ENCODE measurements at places on chromosomes 6 and 20.

DNA sequence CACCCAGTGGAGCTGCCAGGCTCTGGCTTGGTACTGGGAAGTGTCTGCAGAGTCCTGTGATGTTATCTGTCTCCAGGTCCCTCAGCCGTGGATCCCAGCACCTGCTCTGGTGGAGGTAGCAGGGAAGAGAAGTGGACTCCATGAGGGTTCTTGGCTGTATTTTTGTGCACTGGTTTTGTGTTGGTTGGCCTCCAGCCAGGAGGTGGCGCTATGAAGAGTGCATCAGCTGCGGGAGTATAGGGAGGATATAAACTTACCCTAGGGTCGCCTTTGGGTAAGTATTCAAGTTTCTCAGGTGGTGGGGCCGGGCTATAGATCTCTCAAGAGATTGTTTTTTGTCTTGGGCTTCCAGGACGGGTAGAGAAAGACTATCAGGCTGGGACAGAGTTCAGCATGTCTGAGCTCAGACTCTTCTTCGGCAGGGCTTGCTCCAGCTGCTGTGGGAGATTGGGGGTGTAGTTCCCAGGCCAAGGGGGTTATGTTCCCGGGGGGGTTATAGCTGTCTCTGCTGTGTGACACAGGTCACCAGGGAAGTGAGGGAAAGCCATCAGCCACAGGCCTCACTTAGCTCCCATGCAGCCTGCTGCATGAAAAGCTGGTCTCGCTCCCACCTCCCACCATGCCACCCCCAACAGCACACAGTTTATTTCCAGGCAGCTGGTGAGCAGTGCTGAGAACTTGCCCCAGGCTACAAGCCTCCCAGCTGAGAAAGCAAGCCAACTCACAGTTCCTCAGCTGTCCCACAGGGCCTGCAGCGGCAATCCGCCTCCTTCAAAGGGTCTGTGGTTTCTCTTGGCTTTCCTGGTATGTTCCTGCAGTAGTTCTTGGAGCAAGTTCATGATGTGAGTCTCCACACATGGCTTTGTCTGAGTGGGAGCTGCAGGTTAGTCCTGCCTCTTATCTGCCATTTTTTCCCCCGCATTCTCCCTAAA is 115.7 kb downstream of the AIG1 start:
- DNase-seq = no peak

DNA sequence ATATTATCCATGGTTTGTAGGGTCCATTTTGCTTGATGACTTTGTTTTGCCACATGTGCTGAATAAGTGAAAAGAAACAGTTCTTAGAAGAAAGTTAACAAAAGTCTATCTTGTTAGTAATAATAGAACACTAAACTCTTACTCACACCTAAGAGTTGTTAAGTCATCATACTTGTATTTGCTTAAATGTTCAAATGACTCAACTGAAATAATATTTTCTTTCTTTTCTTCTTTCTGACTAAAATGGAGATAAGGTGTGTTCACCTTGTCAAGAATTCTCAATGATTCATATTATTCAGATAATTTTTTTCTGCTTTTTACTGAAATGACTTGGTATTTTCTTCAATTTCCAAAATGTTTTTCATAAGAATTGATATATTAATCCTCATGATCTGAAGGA is 327.2 kb downstream of the HTR1B start:
- DNase-seq = no peak

GRCh38 chr6:167034056-167034455 is 34.9 kb downstream of the CEP43 start:
- DNase-seq = no peak

- no peak for DNase-seq
These were observed 352.4 kb downstream of the UTRN start for GRCh38 chr6:144637541-144637940.

DNA sequence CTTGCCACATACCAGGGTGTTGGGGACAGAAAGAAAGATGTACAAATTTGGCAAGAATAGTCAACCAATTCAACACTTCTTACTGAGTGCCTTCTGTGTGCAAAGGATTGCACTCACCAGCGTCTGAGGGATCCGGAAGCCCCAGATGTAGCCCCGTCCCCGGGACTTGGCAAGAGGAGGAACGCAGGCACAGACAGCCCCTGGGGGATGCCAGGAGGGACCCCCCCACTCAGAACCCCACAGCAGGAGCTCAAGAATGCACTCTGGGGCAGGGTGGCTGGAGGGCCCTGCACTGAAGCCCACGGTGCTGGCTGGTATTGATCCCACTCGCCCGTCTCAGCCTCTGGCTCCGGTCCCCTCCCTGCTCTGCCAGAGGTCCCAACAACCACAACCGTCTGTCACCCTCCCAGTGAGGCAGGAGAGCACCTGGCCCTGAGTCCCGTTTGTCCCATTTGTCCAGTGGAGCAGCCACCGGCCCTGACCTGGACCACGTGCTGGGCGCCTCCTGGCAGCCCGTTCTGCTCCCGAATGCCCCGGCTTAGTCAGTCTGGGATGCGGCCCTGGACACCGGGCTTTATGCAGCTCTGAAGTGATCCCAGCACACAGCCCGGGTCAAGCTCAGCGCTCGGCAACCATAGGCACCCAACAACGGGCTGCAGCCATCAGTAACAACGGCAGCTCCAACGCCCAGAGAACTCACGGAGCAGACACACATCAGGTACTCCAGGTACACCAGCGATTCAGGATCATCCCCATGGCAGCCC is 128.7 kb downstream of the DLL1 start:
- no peak for DNase-seq

GRCh38 chr6:15484140-15484539 is 178.7 kb downstream of the DTNBP1 start:
- DNase-seq = no peak

DNA sequence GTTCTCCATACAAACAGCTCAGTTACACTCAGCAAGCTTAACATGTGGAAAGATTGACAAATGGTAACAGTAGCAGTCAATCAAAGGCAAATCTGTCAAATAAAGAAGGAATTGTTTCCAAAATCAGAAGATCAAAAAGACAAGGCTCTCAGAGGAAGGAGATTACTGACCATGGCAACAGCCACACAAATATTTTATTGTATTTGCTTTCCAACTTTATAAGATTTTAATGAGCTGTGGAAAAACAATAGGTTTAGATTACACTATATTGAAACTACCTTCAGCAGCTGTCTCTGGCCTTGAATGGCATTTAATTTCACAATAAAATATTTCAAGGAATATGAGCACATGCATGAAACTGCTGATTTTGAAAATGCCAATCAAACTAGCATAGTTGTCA is 1143.9 kb upstream of the GJE1 start:
- DNase-seq = no peak

- DNase-seq = no peak
These were observed 62.8 kb downstream of the PERP start for GRCh38 chr6:138044458-138044857.

DNA sequence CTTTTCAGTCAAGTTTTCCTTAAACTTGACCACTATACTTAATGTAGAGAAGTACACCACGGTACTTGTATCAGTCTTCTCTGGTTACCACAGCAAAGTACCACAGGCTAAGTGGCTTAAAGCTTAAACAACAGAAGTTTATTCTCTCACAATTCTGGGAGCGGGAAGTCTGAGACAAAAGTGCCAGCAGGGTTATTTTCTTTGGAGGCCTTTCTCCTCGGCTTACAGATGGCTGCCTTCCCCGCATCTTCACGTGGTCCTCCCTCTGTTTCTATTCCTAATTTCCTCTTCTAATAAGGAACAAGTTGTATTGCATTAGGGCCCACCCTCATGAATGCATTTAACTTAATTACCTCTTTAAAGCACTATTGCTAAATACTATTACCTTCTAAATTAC is 258.0 kb downstream of the PLCB1 start:
- DNase-seq = no peak

GRCh38 chr6:43086022-43086658 is 10.0 kb downstream of the PTK7 start:
- no peak for DNase-seq

DNA sequence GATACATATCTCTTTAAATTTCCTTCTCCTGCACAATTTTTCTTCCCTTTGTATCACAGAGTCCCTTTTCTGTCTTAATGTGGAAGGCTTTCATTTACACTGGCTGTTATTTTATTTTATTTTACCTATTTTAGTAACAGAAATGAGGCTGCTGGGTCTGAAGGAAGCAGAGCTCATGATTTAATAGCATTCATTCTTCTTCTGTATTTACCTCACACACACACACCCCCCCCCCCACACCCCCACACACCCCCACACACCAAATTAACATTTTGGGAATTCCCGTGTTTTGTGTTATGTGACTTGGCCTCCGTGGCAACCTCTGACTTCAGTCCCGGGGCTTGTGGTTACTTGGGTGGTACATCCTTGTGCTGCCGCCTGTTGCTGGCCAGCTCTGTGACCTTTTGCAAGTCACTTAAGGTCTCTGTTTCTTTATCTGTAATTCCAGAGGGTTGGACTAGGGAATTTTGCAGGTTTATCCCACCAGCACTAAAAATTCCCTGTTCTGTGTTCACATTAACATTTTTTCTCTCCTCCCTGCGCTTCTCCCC is 108.8 kb downstream of the TIAM2 start:
- DNase-seq = no peak

- no peak for DNase-seq
These were observed 51.4 kb downstream of the JPH2 start for GRCh38 chr20:44135417-44136204.

GRCh38 chr6:139373154-139373927 is 1.1 kb downstream of the CITED2 start:
- peak; percentile 27 for DNase-seq

DNA sequence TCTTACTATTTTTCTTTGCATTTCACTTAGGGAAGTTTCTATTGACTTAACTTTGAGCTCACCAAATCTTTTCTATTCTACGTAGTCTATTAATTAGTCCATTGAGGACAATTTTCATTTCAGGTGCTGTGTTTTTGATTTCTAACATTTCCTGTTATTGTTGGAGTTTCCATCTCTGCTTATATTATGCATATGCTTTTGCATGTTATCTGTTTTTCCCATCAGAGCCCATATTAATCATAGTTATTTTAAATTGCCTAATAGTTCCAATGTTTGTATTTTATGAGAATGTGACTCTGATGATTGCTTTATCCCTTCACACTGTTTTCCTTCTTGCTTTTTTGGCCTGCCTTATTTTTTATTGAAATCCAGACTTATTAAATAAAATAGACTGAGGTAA is 414.5 kb upstream of the OPRM1 start:
- no peak for DNase-seq

DNA sequence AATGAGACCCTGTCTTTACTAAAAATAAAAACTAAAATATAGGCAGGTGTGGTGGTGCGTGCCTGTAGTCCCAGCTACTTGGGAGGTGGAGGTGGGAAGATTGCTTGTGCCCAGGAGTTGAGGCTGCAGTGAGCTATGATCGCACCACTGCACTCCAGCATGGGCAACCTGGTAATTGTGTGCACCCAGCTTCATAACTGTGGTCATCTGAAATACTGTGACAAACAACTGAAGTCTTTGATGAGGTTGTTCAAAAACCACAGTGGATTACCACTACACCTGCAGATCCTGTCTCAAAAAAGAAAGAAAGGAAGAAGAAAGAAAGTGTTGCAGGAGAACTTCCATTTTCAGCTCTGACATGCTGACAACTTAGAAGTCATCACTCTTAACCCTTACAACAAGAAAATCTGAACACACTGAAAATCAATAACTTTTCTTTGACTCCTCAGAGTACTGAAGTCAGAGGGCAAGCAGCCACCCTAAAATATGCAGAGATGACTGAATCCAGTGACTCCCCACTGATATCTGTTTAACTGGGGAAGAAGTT is 13.8 kb upstream of the ZBP1 start:
- no peak for DNase-seq

DNA sequence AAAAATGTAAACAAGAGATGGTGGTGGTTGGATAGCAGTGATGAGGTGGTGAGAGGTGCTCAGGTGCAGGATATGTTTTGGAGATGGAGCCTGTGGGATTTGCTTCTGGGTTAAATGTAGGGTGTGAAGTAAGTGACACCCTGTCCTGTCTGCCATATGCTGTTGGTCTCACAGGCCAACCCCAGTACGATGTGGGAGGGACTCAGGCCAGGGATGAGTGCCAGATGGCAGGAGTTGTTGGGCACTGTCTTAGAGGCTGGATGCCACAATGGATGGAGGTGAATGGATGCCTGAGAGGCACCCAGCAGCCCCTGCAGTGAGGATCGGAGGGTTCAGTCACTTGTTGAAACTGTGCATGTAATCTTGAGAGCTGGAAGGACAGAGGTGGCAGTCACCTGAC is 259.3 kb downstream of the NRN1 start:
- DNase-seq = no peak

GRCh38 chr6:141641406-141641805 is 491.3 kb upstream of the GJE1 start:
- DNase-seq = no peak

- DNase-seq = no peak
These were observed 107.9 kb upstream of the PLEKHG1 start for GRCh38 chr6:150491811-150492172.

DNA sequence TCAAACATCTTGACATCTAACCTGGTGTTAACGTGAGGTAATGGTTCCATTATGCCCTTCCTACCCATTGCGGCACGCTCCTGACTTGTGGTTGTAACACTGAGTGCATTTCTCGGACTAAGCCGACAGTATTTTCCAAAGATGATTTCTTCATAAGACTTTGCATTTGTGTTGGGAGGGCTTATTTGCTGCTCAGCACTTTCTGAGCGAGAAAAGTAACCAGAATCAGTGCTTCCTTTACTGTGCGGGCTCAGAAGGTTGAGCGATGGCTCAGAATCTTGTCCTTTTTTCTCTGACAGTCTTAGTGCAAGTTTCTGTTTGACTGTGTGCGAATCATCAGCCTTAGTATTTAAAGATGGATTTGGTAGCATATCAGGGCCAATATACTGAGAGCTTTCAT is 171.7 kb downstream of the HIVEP2 start:
- DNase-seq = no peak

DNA sequence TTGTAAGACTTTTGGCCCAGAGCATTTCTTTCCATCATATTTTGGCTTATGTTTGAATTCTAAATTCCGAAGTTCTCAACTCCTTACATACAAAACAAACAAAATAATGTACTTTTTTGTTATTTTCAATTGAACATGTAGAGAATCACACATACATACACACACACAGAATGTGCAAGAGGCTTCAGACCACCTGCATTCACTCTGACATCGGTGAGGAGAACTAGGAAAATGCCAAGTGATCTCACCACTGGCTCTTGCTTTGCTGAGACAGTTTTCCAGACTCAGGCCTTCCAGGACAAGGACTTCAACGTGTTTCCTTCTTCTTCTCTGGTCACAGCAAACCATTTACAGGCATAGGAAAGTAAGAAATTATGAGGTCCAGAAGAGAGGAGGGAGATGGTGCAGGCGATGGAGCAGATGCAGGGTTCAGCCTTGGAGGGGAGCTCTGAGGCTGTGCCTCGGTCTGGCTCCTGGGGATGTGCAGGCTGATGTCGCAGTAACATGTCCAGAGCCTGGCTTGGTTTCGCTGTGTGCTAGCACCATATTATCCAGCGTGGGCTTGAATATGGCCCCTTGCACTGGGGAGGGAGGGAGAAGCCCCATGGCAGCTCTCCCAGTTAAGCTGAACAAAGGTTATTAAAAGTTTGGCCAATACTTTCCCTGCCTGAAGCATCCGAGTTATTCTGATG is 93.4 kb downstream of the DACT2 start:
- no peak for DNase-seq

Measured in mesothelial cell of epicardium (in vitro differentiated cells).